ENCODE measurements at places on chromosomes 3 and 15. TPM values are rescaled to one million over a fixed set of nuclear protein-coding genes. Genes with fewer than 3 reads are reported as not detected.

DNA sequence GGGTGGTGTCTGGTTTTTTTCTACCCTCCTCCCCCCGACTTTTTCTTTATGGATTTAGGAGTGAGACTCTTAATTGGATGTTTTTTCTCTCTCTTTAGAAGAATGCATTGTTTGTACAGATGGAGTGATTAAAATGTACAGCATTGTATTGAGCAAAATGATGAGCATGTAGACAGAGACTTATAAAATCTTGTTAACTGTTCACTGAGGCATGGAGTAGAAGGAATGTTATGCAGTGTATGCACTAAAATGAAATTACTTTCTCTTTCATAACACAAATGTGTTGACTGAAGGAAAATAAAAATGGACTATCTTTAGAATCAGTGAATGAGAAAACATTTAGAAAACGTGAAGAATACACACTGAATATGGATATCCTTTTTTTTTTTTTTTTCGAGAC lies 39.8 kb downstream of the ZFAND6 start:
- DNase-seq: no peak
- H3K4me1 ChIP-seq: peaks cover 6% of the 10 kb centered on the region
- H3K27ac ChIP-seq: no peak overlapping the region
- no peak overlapping the region for H3K4me3 ChIP-seq

- no peaks in the 10 kb centered on the region for H3K4me1 ChIP-seq
- no peaks in the 10 kb centered on the region for H3K36me3 ChIP-seq
- DNase-seq: no peak
- H3K27me3 ChIP-seq: no peaks in the 10 kb centered on the region
- no peak overlapping the region for H3K4me3 ChIP-seq
Observed at GRCh38 chr3:94336046-94336753, 273.3 kb downstream of the NSUN3 start.

DNA sequence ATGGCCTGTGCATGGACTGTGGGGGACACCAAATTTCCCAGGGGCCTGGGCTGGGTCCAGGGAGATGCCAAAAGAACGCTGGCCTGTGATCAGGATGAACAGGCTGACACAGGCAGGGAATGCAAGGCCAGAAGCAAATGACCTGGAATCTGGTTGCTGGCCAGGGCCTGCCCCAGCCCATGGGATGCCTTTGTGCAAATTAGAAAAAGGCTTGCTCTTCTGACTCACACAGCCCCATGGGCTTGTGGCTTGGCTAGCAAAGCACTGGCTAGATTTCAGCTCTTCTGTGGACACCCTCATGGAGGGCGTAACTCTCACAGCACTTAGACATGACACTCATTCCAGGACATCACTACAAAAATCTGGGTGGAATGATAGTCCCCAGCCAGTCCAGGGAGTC lies 356.0 kb downstream of the SHQ1 start:
- peaks cover 10% of the 10 kb centered on the region for H3K4me1 ChIP-seq
- DNase-seq: no peak
- H3K4me3 ChIP-seq: no peak overlapping the region
- peaks cover 3% of the 10 kb centered on the region for H3K36me3 ChIP-seq
- H3K27ac ChIP-seq: no peak overlapping the region

The ERICH6 gene
- total RNA-seq: 0.81 TPM

DNA sequence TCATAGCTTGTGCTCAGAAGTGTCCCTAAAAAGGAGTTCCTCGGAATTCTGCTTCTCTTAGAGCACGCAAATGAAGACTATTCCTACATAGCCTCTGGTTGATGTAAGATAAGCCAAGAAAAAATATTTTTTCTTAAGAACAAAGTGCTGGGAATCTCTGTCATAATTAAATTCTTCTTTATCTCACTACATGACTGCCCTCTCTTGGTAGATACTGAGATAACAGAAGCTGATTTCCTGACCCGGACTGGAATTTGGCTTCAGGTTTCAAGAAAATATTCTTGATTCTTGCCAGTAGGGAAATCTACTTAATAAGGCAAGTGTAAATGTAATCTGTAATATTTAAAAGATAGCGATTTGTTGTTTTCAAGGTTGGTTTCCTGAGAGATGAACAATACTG lies 31.3 kb upstream of the SETMAR start:
- no peak overlapping the region for H3K27ac ChIP-seq
- no peaks in the 10 kb centered on the region for H3K36me3 ChIP-seq
- no peak overlapping the region for H3K4me3 ChIP-seq
- no peaks in the 10 kb centered on the region for H3K27me3 ChIP-seq
- H3K4me1 ChIP-seq: peaks cover 3% of the 10 kb centered on the region

DNA sequence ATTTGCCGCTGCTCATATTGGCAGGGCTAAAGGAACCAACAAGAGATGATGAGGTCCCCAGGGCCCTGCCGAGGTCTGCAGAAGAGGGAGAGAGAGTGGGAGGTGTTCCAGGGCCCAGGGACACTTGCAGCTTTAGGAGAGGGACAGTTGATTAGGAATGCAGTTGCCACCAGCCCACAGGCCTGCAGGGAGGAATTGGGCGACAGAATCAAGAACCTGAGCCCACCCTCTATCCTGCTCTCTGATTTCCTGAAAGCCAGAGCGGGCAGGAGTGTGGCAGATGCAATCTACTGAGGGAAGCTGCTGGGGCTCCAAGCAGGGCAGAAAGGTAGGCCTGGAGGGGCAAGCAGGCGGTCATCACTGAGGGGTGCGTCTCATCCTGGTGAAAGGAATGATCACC lies 12.1 kb upstream of the PRR23E start:
- no peak for DNase-seq
- no peaks in the 10 kb centered on the region for H3K27me3 ChIP-seq
- no peak overlapping the region for H3K27ac ChIP-seq
- no peaks in the 10 kb centered on the region for H3K36me3 ChIP-seq
- no peaks in the 10 kb centered on the region for H3K4me1 ChIP-seq

GRCh38 chr3:112857526-112857925 lies 10.9 kb upstream of the CD200R1L start:
- no peaks in the 10 kb centered on the region for H3K27me3 ChIP-seq
- no peak for DNase-seq
- H3K27ac ChIP-seq: peak overlapping the region; percentile 37
- peaks cover 3% of the 10 kb centered on the region for H3K36me3 ChIP-seq
- H3K4me1 ChIP-seq: peaks cover 31% of the 10 kb centered on the region
- no peak overlapping the region for H3K4me3 ChIP-seq

The RPP14 gene
- total RNA-seq: 11.2 TPM

Measured in activated CD4-positive, alpha-beta memory T cell treated with anti-CD3 and anti-CD28 coated beads, Interleukin-2, amount 10 ng/mL, durations not matched to agents 7 days and 5 days (primary cell).